ENCODE measurements at places on chromosomes 12 and 14. TPM values are rescaled to one million over a fixed set of nuclear protein-coding genes. Genes with fewer than 3 reads are reported as not detected.

SLC10A1 gene
- total RNA-seq = not detected

DNA sequence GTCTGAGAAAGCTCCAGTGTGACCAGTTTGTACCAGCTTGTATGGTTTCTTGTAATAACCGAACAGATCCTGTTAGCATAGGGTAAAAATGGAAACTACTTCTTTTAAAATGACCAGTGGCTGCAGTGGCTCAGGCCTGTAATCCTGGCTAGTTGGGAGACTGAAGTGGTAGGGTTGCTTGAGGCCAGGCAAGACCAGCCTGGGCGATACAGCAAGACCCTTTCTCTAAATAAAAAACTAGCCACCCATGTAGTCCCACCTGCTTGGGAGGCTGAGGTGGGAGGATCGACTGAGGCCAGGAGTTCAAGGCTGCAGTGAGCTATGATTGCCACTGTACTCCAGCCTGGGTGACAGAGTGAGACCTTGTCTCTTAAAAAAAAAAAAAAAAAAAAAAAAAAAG, 7.3 kb downstream of the PSEN1 start:
- no peak for DNase-seq

MRPL52 gene
- total RNA-seq = 113 TPM

DNA sequence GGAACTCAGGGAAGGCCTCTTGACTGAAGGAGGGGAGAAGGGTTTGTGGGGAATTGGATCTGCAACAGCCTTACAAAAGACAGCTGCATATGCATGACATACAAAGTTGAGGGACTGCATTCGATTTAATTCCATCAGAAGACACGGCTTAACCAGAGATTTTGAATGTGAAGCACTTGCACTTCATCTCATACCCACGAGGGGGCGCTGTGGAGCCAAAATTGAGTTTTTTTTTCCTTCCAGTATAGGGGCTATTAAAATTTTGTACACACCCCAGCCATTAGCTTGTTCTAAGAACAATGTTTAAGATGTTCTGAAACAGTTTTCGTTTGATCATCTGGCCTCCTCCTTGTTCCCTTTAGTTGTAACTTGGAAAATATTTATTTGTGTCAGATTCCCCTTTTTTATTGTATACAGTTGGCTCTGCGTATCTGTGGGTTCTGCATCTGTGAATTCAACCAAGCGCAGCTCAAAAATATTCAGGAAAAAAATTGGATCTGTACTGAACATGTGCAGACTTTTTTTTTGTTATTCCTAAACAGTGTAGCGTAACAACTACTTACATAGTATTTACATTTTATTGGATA, 1.6 kb downstream of the SUDS3 start:
- DNase-seq = peak; percentile 66

GRCh38 chr14:33432407-33433023, 493.8 kb downstream of the NPAS3 start:
- DNase-seq = no peak

- no peak for DNase-seq
These were observed 75.6 kb downstream of the PPM1H start for GRCh38 chr12:62859321-62859737.

DEPDC4 gene
- total RNA-seq = 0.40 TPM

MYO1H gene
- 0.52 TPM for total RNA-seq

GRCh38 chr12:65886996-65887395, 62.7 kb downstream of the HMGA2 start:
- DNase-seq = no peak

DNA sequence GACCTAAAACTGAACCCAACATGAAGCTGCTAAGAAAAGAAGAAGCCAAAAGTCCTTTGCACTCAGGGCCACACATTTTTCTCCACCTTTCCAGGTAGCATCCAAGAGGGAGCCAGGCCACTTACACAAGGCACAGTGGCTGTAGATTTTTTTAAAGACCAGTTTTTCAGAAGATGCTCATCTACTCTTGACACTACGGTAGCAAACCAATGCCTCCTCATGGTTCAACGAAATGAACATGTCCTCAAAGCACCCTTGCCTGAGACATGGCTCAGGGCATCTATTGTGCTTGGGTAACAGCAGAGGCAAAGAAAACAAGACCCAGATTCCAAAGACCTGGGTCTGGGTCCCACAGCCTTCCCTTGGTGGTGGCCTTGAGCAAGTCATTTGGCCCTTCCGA, 22.3 kb downstream of the PRIMA1 start:
- DNase-seq = no peak

DNA sequence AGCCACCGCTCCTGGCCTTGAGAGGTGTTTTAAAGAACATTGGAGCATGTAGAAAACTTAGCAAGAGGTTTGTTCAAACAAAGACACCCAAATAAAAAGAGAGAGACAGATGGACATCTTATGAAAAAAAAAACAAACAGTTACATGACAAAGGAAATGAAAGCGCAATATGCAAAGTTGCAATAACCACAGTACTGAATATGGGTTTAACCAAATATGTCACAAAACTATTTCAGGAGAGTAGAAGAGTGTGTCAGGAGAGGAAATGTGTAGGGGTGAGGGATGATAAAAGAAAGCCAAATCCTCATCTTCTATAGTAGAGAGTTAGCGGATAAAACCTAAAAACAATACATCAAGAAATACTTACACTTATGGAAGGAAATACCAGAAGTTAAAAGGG, 98.4 kb downstream of the GTF2A1 start:
- DNase-seq = no peak

DNA sequence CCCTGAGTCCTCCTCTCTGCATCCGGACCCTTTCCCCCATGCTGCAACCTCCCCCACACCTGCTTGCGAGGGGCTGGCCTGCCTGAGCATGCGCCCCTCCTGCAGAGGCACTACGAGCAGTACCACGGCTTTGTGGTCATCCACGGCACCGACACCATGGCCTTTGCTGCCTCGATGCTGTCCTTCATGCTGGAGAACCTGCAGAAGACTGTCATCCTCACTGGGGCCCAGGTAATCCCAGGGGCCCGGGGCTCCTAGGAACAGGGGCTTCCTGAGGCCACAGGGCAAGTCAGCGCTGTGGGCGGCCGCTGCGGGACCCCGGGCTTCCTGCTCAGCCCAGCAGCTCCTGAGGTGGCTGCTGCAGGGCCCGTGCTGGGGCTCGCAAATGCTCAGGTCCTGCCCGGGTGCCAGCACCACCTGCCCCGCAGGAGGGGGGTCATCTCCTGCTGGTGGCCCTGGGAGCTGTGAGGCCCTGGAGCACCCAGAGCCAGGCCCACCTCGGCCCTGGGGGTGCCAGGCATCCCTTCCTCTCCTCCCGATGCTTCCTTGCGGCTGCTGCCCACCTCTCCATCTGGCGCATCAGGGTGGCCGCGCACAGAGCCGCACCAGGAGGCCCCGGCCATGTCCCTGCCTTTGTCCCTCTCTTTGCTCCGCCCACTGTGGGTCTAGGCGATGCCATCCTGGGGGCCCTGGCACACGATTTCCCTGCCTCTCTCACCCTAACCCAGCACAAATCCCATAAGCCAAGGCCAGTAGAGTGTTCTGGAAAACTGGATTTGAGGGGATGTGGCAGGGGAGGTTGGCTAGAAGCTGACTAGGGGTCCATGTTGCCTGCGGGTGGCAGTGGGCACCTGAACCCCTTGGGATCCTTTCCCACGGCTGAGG, 10.2 kb downstream of the ASPG start:
- DNase-seq = peak; percentile 24

DNA sequence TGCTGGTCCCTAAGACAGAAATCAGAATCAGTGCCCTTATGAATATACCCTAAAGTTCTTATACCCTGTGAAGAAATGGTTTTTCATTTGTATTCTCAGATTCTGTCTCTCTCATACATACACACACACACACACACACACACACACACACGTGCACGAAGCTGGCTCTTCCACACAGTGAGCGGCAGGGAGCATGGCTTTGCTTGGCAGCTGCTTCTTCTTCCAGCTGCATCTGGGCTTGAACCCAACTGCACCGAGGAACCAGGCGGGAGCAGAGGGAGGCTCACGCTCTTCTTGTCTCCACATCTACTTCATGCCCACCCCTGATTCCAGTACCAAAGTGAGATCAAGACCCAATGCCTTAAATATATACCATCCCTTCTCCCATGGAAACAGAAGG, 19.4 kb downstream of the GRIN2B start:
- no peak for DNase-seq

DNA sequence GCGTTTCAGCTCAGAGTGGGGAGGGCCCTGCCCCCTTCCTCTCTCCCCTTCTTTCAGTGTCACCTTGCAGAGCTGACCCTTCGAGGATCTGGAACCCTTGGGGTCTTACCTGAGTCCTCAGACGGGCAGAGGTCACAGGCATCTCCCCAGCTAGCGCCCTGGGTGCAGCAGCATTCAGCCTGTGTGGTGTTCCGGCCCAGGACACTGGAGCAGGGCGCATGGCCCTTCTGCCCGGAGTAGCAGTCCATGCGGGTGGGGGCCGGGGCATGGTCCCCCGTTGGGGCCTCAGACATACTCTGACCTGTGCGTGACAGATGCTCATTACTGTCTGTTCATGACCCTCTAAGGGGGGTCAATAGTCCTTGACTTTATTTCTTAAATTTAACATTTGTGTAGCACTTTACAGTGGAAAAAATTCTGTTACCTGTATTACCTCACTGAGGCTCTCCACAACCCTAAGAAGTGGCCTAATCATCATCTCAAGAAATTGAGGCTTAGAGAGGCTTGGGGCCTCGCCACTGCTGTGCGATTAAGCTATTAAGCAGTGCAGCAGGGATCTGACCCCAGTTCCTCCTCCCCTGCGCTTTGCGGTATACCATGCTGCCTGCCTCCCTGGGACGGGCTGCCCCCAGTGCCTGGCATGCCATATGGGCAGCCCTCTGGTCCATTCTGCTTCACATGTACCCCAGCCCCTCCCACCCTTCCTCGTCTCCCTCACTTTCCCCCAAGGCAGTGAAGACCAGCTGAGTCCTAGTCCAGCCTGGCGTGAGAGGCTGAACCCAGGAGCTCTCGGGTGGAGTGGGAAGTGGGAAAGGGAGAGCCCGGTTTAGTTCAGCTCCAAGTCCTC, 11.5 kb downstream of the ISCA2 start:
- no peak for DNase-seq

- no peak for DNase-seq
These were observed 775.6 kb downstream of the VRK1 start for GRCh38 chr14:97572583-97573458.

- DNase-seq = no peak
These were observed 2.8 kb downstream of the PCBP2 start for GRCh38 chr12:53454707-53455106.

RND1 gene
- 0.27 TPM for total RNA-seq

DNA sequence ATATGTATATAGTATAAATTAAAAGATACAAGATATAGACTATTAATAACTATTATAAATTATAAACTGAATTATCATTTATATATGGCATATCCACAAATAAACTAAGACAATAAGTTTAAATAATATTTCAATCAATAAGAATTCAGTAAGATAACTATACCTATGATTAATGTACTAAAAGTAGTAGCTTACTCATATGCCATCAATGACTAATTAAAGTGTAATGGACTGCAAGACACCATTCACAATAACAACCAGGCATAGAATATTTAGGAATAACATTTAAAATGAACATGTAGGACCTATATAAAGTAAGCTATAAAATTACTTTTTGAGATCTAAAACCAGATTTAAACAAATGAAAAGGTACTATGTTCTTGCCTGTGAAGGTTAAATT, 18.8 kb downstream of the KCNC2 start:
- DNase-seq = no peak

- DNase-seq = peak; percentile 43
These were observed at the start of gene TMEM233 for GRCh38 chr12:119593578-119594398. TSS of gene TMEM233 (plus strand) at chr12:119593774. CDS start at chr12:119593849, 75 bp downstream.

DNA sequence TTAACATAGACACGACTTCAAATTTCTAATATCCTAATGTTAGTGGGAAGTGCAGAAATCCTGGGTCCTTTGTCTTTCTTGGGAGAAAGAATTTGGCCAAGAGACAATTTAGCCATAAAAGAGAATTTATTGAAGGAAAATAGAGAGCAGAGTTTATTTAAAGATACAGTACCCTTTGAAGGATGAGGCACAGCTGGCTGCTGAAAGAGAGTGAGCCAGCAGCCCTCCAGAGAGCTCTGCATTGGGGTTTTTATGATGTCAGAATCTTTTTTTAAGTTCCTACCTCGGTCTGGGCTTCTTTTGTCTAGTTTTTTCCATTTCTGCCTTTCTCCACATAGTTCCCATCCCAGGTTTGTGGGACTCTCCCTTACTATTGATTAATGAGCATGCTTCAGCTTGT, 37.5 kb downstream of the CCER1 start:
- no peak for DNase-seq

SMIM41 gene
- total RNA-seq = not detected

- DNase-seq = no peak
These were observed 23.0 kb downstream of the SAMD15 start for GRCh38 chr14:77400216-77400615.
